Stimulated activated CD8-positive, alpha-beta memory T cell treated with anti-CD3 and anti-CD28 coated beads, Interleukin-4, amount 100 ng/mL, for 24 hours (primary cell): ENCODE measurements at places on chromosomes 2 and 18.

DNA sequence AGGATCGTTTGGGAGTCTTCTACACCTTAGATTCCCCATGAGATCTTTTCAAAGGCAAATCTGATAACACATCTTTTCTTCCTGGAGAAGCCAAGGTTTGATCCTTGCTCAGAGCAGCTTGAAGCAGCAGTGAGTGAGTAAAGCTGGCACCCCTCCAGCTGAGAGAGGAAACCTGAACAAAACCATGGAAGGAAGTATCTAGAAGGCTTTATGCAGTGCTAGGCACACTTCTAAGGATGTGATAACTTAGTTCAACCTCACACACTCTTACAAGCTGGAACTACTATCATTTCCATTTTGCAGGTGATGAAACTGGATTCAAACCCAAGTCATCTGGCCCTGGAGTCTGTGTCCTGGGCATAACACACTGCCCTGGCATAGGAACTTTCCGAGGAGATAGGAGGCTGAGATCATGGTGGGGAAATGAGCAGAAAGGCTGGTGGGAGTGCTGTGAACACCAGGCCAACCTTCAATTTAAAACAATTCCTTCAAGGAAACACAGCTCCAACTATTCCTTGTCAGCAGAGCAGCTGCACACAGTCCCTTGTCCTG is 71.2 kb downstream of the CTAGE1 start:
- no peak for DNase-seq

DNA sequence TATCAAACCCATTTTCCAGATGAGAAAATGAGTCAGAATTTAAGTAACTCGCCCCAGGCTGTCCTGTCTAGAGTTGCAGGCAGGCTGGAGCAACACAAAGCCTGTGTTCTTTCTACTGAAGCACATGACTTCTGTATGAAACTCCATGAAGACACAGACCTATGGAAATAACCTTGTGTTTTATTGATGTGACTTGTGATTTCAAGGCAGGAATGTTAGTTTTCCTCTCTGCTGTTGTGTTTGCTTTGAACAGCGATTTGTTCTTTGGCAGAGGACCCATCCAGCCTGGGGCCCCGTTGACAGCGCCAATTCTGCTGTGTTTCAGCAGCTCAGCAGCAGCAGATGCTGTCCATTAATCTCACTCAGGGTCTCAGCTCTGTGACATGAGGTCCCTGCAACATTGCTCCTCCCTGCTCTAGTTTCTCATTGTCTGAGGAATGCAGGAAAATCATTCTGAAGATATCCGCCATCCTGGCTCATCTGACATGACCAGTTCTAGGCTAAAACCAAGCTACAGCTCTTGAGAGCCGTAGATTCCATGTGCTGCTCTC is 344.3 kb upstream of the RAB12 start:
- no peak for DNase-seq

DNA sequence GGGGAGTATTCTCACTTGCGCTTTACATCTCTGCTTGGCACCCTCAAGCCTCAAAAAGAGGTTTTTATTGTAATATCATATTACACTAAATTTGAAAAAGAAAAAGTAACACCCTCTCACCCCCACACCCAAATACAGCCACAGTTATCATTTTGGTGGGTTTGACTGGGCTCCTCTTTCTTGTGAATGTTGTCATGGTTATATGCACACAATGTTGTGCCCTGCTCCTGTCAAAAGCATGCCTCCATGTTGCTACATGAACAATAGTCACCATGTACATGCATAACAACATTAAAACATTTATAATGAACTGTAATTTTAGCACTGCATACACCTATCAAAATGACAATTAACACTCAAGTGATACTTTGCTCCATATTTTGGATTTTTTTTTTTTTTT is 100.2 kb downstream of the BCL2L11 start:
- DNase-seq, result no peak

DNA sequence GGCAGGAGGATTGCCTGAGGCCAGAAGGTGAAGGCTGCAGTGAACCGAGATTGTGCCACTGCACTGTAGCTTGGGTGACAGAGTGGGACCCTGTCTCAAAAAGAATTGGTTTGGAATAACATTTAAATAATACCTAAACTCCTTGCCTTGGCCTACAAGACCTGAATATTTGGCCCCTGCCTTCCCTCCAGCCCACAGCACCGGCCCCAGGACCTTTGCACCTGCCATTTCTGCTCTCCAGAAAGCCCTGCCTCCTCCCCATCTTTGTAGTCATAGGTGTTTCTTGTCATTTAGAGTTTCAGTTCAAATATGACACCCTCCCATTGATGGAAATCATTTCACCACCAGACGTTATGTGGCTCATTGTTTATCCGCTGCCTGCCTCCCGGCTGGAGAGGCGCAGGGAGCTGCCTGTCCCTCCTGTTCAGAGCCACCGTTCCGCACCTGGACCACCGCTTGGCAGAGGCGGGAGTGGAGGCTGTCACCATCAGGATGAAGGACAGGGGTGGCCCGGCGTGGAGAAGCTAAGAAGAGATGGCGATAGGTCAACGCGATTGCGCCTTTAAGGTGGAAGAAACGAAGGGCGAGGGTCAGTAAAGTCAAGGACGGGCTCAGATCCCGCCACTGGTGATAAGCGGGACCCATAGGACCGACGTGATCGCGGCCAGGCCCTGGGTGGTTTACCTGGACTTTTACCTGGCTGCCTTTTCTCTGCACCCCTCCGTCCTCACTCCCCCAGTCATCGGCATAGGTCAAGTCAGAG is 638 bp upstream of the LPIN1 start:
- no peak for DNase-seq

DNA sequence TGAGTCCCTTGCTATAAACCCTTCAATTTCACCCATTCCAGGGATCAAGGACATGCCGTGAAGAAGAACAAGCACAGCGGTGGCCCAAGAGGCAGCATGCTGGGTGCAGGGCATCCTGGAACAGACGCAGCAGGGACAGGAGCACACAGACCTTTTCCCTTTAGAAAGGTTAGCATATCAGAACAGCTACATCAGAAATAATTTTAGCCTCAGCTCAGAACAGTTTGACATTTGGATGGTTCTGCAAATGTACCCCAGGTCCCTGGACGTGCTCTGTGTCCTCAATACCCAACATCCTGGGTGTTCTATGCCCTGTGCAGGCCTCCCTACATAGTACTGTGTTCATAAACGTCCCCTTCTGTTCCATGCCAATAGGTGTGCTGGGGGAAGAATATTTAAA is 80.4 kb downstream of the MYOM1 start:
- DNase-seq, result no peak
